NCI-H460 (cell line): ENCODE measurements at places on chromosomes 2 and 18. TPM values are rescaled to one million over a fixed set of nuclear protein-coding genes. Genes with fewer than 3 reads are reported as not detected.
A peak's percentile ranks its signal among the peaks of the same experiment; 100 is the strongest.

DNA sequence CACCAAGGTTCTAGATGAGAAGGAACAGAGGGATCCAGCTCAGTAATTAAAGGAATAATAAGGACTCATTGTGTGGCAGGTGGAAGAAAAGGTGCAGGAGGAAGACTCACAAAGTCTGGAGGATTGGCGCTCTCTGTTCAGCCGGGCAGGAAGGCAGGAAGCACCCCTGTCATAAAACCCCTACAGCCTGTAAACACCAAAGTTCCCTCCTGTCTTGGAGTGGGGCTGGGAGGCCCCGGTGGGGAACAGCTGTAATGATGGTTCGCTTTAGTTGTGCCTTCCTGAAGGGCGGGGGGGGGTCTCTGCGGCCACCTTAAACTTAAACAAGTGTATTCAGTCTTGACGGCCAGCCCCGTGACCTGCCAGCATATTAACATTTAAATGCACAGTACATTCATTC is 84.3 kb downstream of the GBX2 start:
- DNase-seq = no peak

DNA sequence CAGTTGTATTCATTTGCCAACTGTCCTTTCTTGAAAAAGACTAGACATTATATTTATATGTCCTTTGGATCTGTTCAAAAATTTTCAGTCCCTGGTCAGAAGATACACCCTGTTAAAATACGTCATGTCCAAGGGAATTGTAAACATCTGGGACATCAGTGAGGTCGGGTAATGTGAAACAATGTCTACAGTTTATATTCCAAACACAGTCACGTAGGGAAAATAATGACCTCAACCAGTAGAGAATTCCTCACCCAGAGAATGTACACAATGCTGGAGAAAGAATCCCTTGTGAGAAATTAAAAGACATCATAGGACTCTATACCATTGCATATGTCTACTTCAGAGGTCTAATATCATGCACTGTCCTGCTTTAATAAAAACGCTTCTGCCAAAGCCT is 888.0 kb upstream of the CHAC2 start:
- DNase-seq = peak; percentile 93

DNA sequence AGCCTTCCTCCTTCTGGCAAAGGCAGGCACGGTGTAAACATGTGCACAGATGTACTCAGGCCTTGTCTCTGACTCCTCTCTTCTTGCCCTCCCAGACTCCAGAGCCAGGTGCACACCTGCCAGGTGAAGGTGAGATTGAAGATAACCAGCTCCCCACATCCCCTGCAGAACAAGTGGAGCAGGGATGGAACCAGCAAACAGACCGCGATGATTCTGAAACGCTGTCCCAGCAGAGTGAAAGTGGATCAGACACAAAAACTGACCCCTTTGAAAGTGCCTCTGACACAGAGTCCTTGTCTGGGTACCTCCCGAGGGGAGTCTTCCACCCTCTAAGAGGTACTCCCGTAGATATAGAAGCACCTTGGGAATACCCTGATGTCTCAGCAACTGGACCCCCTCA is 77.2 kb downstream of the ARHGEF4 start:
- DNase-seq = no peak

DNA sequence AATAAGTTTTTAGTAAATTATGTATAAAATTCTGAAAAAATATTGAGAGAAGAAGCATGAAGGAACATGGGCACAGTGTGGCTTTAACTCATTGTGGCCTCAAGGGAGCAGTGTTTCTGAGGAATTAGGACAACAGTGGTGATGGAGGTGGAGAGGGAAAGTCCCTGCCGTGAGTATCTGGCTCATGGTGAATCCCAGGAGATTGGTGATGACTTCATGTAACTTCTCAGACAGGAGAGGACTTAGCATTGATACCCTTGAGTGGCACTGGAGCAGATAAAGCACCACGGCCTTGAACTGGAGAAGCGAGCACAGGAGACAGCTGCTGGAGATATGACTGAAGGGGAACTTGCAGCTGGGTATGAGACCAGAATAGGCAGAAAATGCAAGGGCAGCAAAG is 35.0 kb upstream of the LRP1B start:
- DNase-seq = peak; percentile 45

DNA sequence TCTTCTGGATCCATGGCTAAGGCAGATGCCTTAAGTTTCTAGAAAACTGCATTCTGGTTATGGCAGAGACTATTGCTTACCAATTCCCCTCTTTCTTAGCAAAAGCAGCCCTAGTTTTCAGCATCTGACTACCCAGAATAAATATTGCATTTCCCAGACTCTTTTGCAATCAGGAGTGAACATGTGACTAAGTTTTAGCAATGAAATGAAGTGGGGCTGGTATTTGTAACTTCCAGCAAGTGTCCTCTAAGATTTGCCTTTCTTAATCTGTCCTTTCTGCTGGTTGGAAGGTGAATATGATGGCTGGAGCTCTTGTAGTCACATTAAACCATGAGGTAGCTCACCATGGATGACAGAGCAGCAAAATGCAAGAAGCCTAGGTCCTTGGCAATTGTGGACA is 132.9 kb upstream of the PKDCC start:
- no peak for DNase-seq

DNA sequence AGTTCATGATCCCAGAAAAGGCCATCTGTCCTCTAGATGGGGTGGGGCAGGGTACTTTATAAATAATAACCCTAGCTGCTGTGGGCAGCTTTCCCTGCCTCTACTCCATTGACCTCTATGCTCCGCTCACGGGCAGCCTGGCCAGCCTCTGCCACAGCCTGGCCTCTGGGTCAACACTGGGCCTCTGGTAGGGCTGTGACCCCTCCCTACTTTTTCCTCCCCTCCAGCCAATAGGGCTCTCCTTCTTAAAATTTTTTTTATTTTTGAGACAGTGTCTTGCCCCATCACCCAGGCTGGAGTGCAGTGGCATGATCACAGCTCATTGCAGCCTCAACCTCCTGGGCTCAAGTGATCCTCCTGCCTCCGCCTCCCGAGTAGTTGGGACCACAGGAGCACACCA is 4.1 kb upstream of the GAREM2 start:
- no peak for DNase-seq

- no peak for DNase-seq
These were observed 160.3 kb downstream of the EN1 start for GRCh38 chr2:118687192-118687591.

DNA sequence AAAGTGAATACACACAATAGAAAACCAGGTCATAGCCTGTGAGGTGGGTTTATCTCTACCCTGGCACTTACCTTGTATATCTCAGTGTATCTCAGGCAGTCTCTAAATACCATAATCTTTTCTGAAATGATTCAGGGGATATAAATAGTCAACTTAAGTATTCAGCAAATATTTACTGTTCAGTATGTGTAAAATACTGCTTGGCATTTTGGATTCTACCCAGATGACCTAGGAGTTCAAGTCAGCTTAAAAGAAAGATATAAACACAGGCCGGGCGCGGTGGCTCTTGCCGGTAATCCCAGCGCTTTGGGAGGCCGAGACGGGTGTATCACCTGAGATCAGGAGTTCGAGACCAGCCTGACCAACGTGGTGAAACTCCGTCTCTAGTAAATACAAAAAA is 23.8 kb downstream of the GRHL1 start:
- DNase-seq = peak; percentile 72

DNA sequence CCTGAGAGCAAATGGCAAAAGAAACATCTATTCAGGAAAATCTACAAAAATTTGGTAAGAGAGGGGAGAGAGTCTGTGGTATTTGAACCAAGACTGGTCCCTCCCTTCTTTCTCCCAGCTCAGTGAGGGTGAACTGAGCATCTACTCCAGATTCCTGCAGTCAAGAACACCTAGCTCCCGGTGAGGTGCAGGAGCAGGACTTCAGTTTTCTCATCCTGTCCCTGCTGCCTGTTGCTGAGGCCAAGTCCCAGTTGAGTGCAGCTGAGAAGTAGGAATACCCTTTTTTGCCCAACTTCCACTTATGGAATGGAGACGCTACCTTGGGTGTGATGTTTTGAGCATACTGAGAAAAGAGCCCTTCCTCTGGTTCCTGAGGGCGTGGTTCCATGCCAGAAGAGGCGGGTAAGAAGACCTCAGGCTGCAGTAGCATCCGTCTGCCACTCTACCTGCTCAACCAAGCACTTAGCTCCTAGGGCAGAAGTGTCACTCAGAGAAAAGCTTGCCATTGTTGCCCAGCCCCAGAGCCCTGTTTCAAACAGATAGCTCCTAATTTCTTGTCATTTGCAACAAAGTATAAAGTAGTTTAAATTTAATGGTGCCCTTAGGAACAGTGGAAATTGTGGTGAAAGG is 112.9 kb downstream of the SOS1 start:
- DNase-seq = no peak

DNA sequence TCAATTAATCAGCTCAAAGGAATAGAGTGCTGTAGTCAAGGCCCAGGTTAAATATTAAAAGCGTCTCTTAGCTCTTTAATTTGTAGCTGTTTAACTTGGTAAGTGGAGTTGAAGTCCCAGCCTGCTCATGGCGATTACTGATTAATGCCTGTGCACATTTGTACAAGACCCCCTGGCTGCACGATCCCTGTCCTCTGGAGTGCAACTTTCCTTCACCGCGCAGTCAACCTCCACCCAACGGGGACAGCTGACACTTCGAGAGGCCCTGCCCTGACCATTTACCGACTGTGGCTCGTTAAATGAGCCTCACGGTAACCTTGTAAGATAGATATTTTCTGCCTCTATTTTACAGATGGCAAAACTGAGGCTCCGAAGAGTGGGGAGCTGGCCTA is 5.5 kb upstream of the CYS1 start:
- no peak for DNase-seq

DNA sequence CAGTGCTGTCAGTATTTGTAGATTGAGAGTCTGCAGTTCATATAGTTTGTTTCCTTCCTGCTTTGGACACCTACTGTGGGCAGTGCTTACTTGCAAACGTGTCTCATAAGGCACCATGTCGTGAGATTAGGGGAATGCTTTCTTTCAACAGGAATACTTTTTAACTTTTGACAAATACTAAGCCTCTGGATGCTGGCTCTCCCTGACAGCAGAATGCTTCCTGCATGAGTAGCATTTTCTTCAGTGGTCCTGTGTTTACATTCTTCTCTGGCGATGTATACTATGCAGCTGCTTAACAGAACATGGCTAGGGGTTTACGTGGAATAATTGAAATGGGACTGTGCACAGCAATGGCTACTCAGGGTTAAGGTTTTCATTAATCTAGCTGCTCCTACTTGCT is 807.5 kb downstream of the MBD2 start:
- DNase-seq = no peak

The NAT8 gene
- not detected in 2 replicates for total RNA-seq

The CFC1 gene
- not detected in 2 replicates for total RNA-seq
